ENCODE measurements at places on chromosomes 3 and 15.

DNA sequence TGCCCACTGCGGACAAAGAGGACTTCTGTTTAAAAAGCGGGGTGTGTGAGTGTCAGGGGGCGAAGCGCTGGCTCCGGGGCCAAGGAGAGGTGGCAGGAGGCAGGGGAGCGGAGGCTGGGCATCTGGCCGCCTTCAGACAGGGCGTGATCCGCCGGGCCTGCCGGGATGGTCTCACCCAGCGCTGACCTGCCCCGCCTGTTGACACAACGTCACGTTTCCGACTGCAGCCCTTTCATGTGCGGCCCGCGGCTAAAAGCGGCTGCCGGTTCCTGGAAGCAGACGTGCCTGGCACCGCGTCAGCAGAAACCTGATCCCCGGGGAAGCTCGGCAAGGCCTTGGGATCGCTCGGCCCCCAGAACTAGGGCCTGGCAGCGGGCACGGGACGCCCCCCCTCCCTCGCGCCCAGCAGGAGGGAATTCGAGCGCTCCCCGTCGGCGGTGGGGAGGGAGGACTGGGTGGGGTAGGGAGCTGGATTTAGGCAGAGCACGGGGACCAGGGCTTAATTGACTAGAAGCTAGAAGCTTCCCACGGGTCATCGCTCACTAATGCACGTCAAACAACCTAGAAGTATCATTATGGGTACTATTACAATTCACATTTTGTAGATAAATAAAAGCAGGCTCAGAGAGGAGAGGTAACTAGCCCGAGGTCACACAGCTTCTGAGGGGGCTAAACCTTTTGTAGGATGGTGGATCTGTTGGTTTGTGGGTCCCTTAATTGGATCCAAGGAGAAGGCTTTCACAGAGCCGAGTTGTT lies 7.7 kb downstream of the BHLHE40 start:
- peak; percentile 34 for DNase-seq

DNA sequence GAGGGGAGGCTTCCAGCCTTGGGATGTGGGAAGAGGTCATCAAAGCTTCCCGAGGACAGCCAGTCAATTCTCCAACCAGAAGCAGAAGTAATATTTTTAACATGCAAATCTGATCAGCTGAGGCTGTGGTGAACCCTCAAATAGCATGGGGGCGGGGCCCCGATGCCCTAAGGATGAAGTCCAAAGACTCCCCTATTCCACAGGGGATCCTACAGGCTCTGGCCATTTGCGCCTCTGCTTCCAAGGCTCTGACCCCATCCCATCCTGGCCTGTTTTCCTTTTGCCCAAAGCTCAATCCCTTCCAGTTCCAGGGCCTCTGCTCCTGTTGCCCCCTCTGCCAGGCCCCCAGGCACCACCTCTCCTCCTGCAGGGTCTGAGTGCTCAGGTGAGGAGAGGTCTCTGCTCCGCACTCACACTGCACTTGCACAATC lies 6.7 kb upstream of the CSK start:
- DNase-seq: no peak

DNA sequence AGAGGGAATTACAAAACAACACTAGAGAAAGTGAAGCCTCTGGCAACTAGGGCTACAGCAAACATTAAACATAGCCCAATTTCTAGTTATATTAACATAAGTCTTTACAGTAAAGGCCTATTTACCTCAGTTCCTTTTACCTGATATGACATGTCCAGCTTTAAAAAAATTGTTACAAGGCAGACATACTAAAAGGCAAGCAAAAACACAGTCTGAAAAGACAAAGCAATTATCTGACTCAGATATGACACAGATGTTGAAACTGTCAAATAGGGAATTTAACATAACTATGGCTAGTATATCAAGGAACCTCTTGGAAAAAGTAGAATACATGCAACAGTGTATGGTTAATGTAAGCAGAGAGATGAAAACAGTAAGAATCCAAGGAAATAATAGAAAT lies 238.6 kb downstream of the RAP2B start:
- no peak for DNase-seq

GRCh38 chr15:69170597-69170996 lies 10.2 kb downstream of the GLCE start:
- no peak for DNase-seq

DNA sequence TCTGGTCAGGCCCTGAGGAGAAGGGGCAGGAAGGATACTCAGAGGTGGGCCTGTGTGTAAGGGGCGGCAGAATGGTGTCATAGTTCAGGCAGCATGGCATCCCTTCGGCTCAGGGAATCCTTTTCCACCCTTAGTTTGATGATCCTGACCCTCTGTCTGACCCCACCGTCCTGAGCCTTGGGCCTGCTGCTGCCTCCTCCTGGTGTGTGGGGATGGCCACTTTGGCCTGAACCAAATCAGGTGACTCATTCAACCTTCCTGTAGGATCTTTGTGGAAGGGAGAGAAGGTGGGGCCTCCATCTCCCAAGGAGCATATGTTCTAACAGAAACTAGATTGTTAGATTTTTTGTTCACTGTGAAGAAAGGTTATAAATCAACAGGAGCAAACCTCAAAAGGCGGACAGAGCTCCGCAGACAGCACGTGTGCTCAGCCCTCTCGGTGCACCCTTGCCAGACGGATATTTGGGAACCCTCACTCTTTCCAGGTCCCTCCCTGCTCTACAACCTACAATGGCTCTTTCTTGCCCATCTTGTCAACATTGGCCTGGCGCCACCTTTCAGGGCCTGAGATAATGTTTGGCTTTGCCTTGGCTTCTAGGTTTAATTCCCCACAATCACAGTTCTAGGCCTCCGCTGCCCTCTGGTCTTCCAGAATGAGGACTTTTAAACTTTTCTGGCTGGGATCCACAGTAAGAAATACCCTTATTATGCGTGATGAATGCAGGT lies 21.7 kb downstream of the THSD4 start:
- DNase-seq: no peak

Data from activated naive CD4-positive, alpha-beta T cell (primary cell).